ENCODE measurements at places on chromosomes 12 and 14.
A peak's percentile ranks its signal among the peaks of the same experiment; 100 is the strongest.

DNA sequence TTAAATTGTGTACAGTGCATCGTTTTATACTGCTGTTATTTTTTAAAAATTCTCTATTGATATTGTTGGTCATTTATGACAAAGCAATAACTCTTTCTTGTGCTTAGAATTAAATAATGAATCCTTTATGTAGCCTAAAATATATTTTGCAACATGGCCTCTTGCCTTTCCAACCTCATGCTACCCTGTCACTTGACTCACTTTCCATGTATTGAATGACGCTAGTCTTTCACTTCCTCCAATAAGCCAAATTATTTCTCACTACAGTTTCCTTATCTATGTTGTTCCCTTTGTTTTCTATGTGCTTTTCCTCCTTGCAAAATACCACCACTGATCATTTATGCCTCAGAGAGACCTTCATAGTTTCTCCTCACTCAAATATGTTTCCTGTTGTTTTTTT, 16.3 kb upstream of the EPYC start:
- DNase-seq: no peak

GRCh38 chr14:58625438-58625837, 12.3 kb upstream of the DACT1 start:
- DNase-seq: no peak

DNA sequence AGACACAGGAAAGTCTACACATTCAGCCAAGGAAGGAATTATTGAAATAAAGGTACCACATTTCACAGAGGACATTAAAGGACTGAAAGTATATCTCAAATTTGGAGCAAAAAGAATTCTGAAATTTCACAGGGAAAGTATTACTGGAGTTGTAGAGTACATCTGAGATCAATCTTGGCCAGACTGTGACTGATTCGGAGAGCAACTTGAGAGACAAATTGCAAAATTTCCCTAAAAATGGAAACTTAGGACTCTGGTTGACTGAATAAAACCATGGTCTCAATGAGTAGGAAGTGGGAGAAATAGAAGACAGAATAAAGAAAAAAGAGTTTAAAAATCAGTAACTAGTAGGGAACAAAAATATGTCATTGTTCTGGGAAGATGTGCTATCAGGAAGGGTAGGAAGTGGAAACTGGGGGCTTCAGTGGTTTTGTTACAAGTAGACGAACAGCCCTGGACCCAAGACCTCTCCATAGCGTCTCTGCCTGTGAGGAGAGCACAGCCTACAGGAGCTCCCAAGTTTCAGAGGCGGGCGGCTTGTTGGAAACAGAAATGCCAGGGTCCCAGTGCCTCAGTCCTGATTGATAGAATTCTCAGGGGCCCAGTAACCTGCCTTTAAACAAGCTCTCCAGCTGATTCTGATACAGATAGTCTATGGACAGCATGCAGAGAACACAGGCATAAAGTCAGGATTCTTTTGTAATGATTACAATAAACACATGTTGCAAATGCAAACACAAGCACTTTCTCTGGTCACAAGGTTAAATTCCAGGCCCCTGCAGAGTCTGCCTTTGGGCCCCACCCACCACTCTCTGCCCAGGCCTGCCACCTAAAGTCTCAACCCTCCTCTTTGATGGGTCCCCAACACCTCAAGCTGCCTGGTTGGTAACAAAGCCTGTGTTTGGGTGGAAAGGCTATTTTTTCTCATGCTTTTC, 63.1 kb downstream of the BBS10 start:
- DNase-seq: no peak

DNA sequence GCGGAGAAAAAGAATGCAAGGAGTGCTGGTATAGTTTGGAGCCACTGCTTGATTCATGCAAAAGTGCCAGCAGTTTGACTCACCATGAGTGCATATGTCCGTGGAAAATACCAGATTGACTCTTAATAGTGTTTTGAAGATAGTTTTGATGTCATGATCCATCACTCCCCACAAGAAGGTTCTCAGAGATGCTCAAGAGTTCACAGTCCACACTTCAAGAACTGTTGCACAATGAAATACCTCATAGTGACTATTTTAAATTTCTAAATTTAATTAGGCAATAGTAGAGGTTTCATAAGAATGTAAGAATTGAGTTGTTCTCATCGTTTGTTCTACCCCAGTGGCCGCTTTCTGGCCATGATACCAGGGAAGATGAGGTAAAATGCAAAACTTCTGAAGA, 286.6 kb upstream of the RGS6 start:
- no peak for DNase-seq

- DNase-seq: no peak
Observed at GRCh38 chr12:18363321-18363720, 102.0 kb downstream of the PIK3C2G start.

GRCh38 chr12:42039176-42039575, 105.5 kb downstream of the GXYLT1 start:
- peak; percentile 87 for DNase-seq

- DNase-seq: peak; percentile 35
Observed at GRCh38 chr12:28569698-28570411, 379.6 kb downstream of the CCDC91 start.

GRCh38 chr12:45138609-45139008, 77.3 kb upstream of the ANO6 start:
- no peak for DNase-seq

- DNase-seq: no peak
Observed at GRCh38 chr12:41424651-41425050, 236.5 kb downstream of the PDZRN4 start.

DNA sequence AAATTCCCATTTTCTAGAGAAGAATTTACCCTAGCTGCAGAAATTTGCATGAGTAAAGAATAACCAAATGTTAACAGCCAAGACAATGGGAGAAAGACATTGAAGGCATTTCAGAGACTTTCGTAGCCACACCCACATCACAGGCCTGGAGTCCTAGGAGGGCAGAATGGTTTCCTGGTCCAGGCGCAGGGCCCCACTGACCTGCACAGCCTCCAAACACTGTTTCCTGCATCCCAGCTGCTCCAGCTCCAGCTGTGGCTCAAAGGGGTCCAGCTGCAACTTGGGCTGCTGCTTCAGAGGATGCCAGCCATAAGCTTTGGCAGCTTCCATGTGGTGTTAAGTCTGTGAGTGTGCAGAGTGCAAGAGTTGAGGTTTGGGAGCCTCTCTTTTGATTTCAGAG, 6.5 kb upstream of the PRR4 start:
- DNase-seq: no peak

DNA sequence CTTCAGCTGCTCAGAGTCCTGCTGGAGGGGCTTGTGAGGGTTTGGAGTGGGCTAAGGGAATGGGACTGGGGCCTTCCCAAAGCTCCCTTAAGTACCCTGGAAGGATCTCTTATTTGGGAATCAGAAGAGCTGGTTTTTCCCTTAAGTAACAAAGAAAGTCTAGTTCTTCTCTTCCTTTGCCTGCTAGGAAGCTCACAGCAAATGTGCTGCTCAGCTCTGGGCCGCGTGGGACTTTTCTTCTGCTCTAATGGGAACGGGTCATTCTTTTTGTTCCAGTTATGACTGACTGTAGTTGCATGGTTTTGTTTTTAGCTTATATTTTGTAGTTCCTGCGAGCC, 6.0 kb downstream of the KIF26A start:
- DNase-seq: no peak

GRCh38 chr12:120584343-120585149, 3.3 kb upstream of the POP5 start:
- DNase-seq: peak; percentile 57

GRCh38 chr12:90167518-90168208, 459.0 kb upstream of the ATP2B1 start:
- DNase-seq: peak; percentile 38

DNA sequence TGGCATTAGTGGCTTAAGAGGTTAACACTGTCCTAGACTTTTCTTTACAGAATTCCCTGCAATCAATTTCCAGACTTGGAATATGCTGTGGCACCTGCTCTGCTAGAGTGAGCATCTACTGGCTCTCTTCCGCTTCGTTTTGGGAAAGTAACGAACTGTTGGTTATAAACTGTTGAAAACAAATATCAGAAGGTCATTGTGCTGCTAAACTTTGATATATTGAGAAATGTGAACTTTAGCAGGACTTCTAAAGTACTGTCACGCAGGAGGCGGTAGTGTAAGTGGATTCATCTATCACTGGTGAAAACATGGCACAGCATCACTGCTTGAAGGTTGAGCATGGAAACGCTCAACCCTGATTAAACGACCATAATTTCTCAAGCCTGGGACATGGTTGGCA, 348.9 kb downstream of the FLRT2 start:
- no peak for DNase-seq

DNA sequence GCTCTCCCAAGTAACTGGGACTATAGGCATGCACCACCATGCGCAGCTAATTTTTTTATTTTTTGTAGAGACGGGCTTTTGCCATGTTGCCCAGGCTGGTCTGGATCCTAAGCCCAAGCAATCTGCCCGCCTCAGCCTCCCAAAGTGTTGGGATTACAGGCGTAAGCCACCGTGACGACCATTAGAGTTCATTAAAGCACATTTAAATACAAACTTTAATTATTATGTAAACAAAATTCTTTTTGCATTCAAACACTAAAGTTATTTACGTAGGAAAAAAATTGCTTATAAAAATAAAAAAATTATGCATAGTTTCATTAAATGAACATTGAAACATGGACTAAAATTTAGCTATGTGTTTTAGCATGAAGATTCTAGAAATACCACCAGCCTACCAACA, 7.2 kb downstream of the RPAP3 start:
- no peak for DNase-seq

DNA sequence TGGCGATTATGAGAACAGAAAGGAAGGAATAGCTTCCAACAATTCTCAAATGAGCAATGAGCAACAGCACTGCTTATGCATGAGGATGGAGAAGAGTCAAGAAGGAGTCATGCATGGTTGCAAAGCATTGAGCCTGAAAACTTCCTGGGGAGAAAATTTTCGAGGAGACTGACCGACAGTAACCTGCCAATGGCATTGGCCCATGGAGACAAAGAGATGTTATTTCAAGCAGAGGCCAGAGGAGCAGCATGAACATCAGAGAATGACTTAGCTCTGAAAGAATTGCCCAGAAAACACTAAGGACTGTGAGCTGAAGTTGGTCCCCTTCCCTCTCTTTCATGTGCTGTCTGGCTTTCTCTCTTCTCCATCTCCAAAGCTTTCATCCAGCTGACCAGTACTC, 343.4 kb downstream of the ADAMTS20 start:
- DNase-seq: peak; percentile 10

DNA sequence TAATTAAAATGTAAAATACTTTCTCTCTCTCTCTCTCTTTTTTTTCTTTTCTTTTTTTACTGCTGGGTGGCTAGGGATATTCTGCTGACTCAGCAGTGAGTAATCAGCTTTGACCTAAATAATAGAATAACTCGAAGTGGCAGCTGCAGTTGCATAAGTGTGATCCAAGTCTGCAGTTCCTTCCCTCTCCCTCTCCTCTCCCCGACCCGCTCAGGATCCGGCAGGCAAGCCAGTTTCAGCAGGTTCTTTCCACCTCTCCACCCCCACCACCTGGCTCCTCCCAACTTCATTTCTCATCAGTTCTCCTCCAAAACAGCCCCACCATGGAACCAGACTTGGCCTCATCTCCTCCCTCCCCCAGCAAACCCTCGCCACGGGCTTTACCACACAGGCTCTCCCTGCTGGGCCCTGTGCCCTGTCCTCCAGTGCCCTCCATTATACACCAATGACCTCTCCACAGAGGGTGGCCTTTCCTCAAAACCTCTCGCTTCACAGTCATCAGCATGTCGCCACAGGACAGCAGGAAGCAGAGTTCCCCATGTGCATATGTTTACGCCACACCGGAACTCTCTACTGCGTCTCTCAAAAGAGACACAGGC, 22.4 kb downstream of the SLC7A8 start:
- DNase-seq: peak; percentile 77

- DNase-seq: no peak
Observed at GRCh38 chr14:75497191-75497590, 25.1 kb upstream of the BATF start.

All from astrocyte of the hippocampus (primary cell).